AG08396 (cell line): ENCODE measurements at places on chromosomes 3 and 15.
A peak's percentile ranks its signal among the peaks of the same experiment; 100 is the strongest.

- DNase-seq, result no peak
Measured at GRCh38 chr15:31455499-31455898, 128.9 kb downstream of the KLF13 start.

DNA sequence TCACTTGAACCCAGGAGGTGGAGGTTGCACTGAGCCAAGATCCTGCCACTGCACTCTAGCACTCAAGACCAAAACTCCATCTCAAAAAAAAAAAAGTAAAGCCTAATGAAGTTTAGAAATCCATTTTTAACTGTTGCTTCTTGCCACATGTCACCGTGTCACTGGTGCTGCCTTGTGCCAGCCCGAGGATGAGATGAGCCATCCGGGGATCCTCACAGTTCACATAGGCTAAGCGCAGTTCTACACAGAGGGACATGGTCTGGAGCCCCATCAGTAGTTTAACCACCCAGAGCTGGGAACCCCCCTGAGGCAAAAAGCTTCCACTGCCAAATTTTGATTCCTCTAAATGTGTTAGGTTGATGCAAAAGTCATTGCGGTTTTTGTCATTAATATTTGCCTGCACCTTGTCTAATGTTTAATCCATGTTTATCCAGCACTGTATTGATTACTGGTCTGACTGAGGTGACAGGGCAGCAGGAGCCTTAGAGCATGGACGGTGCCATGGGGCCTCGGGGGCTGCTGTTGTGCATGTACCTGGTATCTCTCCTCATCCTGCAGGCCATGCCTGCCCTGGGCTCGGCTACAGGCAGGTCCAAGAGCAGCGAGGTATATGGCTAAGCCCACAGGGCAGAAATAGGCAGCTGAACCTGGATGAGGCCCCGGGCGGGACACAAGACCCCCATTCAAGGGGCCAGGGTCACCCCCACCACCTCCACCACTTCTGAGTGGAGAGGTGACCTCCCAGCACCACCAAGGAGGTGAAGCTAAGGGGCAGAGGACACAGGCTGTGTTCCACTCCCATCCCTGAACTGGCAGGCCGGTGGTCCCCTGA, at the start of gene ITIH1:
TSS of gene ITIH1 (plus strand) at position 473 of the 832 bp plus-strand sequence. CDS start at position 490, 17 bp downstream.
- no peak for DNase-seq

GRCh38 chr3:42755681-42756578, 17.1 kb downstream of the CCDC13 start:
- peak; percentile 47 for DNase-seq

DNA sequence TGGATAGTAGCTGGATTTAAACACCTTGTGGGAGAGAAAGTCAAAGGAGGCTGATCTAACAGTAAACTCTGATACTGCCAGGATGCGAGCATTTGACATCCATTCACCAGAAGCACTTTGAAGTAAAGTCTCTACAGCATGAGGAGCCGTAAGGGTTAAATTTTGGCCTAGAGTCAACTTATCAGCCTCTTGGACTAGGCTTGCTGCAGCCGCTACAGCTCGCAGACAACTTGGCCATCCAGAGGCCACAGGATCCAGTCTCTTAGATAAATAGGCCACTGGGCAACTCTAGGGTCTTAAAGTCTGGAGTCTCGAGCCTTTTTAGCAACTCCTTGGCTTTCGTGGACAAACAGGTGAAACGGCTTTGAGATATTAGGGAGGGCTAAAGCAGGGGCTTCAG, 61.4 kb downstream of the PLSCR2 start:
- DNase-seq, result no peak

- DNase-seq, result no peak
Measured at GRCh38 chr3:52721002-52721729, 15.3 kb downstream of the SPCS1 start.

- peak; percentile 49 for DNase-seq
Measured at GRCh38 chr3:61894988-61895935, 333.9 kb downstream of the PTPRG start.

- no peak for DNase-seq
Measured at GRCh38 chr3:194250098-194251002, 100.8 kb downstream of the CPN2 start.
